Dorsolateral prefrontal cortex (tissue), 122 donors: ENCODE measurements at places on chromosomes 2 and 18.

- no peak for DNase-seq
Observed at GRCh38 chr2:31241625-31242270, 7.8 kb downstream of the EHD3 start.

- DNase-seq, result no peak
Observed at GRCh38 chr18:61887838-61888237, 5.0 kb downstream of the RNF152 start.

- DNase-seq, result no peak
Observed at GRCh38 chr2:67777010-67777409, 285.8 kb downstream of the C1D start.

GRCh38 chr2:180038997-180039396 lies 31.9 kb upstream of the CWC22 start:
- DNase-seq, result no peak

GRCh38 chr2:234714711-234715110 lies 217.8 kb upstream of the ARL4C start:
- DNase-seq, result no peak

DNA sequence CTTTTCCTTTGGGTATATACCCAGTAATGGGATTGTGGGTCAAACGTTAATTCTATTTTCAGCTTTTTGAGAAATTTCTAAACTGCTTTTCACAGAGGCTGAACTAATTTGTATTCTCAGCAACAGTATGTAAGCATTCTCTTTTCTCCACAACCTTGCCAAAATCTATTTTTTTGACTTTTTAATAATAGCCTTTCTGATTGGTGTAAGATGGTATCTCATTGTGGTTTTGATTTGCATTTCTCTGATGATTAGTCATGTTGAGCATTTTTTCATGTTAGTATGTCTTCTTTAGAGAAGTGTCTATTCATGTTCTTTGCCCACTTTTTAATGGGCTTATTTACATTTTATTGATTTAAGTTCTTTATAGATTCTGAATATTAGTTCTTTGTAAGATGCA lies 145.5 kb downstream of the TRABD2A start:
- DNase-seq, result no peak

DNA sequence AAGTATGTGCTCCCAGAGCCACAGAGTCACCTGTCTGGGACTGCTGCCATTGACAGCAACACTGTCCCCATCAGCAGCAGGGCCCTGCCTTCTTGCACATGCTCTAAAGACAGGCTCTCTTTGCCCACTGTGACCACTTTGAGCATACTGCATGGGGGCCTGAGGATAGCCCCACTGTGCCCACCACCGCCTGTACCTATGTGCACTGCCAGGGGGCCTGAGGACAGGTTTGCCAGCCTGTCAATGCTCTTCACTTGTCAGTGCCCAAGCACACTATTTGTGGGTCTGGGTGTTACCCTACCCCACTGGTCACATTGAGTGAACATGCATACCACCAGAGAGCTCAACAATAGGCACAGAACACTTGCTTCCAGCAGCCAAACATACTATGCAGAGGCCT lies 1137.0 kb upstream of the FANCL start:
- DNase-seq, result no peak

DNA sequence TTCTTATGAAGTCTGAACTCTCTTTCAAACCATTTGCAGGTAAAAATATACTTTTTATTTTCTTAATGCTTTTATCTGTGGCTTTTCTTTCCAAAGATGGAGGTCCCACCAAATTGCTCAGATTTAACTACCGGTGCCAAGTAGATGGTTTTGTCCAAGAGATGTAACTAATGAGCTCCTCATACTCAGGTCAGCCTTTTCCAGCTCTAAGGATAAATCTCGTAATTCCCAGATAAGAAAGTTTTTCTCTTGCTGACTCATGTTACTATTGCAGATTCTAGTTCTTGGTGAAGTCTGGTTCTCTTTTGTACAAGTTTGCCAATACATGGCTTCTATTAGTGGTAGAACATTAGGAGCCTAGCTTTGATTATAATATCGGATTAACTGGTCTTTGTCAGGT lies 550.8 kb upstream of the ZNF804A start:
- no peak for DNase-seq

GRCh38 chr2:50875561-50875960 lies 156.4 kb downstream of the NRXN1 start:
- no peak for DNase-seq

DNA sequence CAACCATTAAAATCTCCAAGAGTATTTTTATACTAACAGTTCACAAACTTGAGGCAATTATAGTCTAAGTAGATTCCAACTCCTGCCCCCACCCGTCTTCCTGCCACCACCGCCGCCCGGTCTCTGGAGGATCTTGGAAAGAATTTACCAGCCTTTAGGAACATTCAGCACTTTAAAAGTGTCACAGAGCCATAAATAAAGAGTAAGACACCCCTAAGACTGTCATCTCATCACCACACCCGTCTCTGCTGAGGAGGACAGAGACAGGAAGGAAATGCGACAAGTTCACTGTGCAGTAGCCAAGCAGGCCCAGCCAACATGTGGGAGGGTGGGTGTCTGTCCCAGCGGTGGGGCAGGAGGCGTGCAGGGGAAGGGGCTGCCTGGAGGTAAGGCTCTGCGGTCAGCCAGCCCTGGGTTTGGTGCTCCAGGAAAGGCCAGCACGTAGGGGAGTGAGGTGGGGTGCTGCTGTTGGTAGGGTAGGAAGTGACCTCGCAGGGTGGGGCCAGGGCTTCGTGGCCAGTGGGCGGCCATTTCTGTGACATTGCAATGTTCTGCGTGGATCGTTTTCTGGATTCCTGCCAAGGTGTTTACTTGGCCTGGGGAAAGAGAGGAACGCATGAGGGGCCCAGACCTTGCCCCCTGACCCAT lies 111.6 kb downstream of the FAM210A start:
- no peak for DNase-seq

DNA sequence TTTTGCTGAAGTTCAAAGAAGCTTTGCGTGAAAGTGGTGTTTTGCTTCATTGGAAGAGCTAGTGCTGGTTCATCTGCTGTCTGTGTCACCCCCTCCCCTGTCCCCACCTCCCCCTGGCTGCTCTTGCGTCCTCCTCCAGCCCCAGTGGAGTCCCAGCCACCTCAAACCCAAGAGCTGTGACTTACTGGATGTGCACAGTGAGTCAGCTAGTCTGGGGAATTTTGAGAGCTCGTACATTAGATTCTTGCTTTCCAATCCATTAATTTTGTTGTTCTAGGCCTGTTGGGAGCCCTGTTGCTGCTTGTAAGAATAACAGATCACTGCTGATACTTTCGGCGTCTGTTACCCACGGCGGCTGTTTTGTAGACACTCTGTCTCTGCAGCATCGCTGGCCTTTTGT lies 412.1 kb downstream of the TSN start:
- no peak for DNase-seq

DNA sequence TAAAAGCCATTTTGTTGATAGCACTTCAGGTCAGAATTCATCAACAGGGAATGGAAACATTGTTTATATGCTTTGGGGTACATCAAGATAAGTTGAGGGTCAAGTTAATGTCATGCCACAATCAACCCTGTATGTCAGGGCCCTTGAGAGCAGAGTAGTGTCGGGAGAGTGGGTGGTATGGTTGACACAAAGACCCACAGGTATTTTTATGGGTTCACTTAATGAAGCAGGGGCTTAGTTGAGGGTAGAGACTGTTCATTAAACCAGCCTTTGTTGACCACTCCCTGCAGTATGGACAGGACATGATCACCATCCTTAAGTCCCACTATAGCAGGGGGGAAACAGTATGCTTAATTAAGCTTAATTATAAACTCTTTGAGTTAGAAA lies 5.7 kb downstream of the RPL37A start:
- DNase-seq, result no peak

GRCh38 chr2:53819634-53820033 lies 32.8 kb downstream of the ERLEC1 start:
- no peak for DNase-seq

DNA sequence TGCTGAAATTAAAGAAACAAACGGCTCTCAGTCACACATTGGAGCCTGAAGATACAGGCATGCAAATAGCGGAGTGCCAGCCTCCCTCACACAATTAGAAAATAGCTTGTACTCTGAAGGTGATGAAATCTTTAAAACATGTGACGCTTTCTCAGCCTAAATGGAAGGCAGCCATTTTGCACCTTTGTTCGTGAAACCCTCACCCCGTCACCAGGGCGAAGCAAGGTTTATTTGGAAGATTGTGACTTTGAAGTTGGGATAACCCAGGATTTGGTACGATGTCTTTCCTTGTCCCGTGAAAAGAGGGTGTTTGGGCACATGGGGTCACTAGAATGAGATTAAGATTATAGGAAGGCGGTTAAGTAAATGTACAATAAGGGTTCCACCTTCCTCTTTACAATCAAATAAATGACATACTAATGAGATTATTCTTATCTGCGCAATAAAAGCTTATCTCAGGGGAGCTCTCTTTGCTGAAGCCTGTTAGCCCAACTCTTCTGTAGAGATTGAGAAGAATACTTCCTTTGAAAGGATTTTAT lies 4.2 kb downstream of the SH3BP4 start:
- no peak for DNase-seq

DNA sequence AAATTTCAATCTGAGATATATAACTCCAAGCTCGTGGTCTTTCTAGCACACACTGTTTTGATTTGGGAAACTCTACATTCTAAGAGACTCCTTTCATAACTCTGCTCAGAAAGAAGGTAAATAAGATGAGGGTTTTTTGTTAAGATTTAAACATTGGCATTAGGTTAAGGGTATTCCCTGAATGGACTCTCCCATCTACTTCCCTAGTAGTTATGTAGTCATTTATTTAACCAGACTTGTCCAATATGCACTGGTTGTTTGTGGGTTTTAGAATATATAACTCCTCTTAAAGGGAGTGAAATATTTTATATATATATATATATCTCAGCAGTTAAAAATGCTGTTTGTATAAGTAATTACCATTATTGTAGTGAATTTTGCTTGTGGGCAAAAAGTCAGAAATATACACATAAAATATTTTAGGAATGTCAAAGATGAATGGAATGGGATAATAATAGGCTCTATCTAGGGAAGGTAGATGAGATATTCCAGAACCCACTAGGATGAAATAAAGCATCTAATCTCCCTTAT lies 61.5 kb upstream of the WDR75 start:
- no peak for DNase-seq

- no peak for DNase-seq
Observed at GRCh38 chr2:45729753-45730512, 78.5 kb downstream of the PRKCE start.

DNA sequence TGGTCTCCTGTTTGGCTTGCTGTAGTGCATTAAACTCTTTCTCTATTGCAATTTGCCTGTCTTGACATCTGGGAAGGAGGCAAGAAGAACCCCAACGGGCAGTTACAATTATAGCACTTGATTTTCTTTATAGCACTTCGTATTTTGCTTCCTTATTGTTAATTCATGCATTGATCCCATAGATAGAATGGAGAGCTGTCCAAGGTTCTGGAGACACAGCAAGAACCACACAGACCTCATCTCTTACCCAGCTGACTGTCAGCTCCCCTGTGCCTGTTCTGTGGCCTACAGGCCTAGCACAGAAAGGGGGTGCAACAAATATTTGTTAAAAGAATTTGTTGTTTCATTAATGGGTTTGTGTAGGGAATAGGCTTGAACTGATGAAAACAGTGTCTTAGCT lies 194.3 kb downstream of the GALNT1 start:
- no peak for DNase-seq

DNA sequence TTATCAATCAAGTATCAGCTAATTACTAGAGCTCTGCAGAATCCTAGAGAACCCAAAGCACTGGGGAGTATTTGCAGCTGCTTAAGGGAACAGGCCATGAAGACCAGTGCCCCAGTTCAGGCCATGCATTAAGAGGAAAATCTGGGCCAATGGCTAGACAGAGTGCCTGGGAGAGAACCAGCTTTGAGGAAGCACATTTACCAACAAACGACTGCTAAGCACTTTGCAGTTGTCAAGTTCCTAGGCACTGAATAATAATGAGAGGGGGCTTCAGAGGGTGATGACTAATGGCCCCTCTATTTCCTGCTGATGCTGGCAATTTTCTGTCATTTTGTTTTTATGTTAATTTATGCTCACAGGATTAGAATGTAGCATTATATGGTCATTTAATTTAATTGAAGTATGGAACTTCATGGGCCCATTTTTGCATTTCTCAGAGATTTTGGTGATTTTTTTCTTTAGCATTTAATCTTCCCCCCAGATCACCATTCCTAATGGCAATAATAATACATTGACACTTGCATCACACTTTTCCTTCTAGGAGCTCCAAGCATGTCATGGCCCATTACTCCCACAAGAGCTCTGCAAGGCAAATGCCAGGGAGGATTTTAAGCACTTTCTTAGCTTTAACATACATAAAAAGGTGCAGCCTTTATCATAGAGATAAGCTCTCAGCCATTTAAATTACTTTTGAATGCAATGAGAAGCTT lies 147.7 kb upstream of the SPATS2L start:
- DNase-seq, result no peak

DNA sequence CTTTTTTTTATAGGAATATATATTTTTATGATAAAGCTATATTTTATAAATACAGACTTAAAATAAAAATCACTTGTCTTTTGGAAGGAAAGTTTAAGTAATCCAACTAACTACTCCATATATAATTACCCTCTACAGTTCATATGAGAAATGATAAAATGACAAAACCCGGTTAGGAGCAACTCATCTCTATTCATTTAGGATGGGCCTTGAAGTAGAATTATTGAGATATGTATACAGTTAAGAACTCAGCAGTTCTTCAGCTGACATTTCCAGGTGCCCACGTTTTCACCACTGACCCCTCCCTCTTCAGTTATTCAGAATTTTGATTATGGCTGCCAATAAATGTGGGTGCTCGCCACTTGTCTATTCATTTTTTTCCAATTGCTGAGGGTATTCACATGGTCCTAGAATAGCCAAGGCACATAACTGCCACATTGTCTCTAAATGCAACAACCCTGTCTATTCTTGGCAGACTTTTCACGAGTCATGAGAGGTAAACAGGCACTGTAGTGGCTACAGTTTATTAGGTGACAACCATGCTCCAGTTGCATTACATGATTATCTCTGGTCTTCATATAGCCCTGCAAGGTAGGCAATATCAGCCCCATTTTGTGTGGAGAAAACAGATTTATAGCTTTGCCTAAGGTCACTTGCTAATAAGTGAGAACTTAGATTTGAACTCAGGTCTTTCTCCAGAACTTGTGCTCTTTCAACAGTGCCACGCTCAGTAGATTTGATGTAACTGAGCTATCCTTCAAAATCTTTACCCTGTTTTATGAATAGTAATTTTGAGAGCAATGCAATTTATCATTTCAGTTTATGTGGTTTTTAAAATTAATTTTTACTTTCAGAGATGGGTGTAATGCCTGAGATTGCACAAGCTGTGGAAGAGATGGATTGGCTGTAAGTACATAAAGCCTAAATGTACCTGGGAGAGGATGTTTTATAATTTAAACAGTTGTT lies 2.9 kb downstream of the DDX1 start:
- DNase-seq, result no peak

DNA sequence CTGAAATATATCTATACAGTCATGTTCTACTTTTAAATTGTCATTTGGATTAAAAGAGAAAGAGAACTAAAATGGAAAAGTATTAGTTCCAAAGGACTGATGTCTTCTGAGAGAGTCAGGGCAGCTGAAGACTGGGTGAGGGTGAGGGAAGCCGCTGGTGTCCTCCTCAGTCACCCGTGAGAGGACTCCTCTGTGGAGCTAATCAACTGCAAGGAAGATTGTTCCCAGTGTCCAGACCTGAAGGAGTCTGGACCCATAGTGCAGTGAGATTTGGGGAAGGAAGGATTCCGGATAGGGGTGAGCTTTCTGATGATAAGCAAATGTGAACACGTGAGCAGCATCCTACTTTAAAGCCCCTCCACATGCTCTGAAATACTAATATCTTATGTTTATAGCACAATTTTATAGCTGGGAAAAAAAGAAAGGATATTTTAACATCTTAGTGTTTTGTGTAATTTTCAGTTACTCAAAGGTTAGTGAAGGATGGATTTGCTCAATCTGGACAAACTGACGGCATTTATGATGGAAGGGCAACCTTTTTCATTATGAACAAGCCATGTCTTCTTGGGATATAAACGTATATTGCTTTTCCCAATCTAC lies 134.5 kb upstream of the TTC39C start:
- DNase-seq, result no peak
